CD4-positive, CD25-positive, alpha-beta regulatory T cell (primary cell): ENCODE measurements at places on chromosomes 6 and 20.
A peak's percentile ranks its signal among the peaks of the same experiment; 100 is the strongest.

DNA sequence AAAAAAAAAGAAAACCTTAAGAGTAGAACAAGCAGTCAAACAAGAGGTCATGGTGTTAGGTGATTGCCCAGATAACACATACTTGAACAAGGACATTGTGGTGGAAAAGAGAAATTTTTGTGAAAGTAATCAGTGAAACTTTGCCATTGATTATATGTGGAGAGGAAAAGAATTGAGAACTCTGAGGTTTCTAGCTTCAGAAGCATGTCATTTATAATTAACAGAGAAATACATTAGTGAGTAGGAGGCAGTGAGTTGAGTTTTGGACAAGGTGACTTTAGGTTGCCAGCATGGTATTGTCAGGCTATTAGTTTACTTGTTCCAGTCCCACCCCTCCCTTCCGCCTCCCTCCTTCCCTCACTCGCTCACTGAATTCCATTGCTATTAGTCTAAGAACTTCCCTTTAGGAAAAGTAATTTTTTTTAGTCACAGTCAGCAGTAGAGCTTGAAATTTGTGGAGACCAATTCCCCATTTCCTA is 17.2 kb downstream of the TAB2 start:
- H3K4me1 ChIP-seq: peaks cover 98% of the 10 kb centered on the region
- peak overlapping the region; percentile 26 for H3K27ac ChIP-seq
- no peak for DNase-seq
- no peaks in the 10 kb centered on the region for H3K36me3 ChIP-seq

DNA sequence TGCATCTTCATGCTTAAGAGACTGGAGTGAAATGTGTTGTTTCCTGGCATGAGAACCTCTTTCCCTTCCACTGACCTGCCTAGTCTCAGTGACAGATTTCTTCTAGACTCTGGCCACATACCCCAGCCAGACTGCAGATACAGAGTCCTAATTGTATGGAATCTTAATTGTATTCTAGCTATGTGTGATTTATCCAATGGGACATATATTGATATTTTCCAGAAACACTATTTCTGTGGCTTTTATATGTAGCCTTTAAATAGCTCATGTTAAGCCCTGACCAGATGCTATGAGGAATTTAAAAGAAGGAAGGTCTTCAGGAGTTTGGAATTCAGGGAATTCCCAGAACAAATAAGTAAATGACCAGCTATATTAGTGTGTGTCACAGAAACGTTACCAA is 99.0 kb downstream of the FIG4 start:
- no peak overlapping the region for H3K27ac ChIP-seq
- no peaks in the 10 kb centered on the region for H3K27me3 ChIP-seq
- no peak for DNase-seq
- peaks cover 28% of the 10 kb centered on the region for H3K36me3 ChIP-seq
- H3K4me3 ChIP-seq: no peak overlapping the region

GRCh38 chr20:61385296-61385695 is 133.2 kb downstream of the CDH4 start:
- no peaks in the 10 kb centered on the region for H3K36me3 ChIP-seq
- no peaks in the 10 kb centered on the region for H3K27me3 ChIP-seq
- no peaks in the 10 kb centered on the region for H3K4me1 ChIP-seq
- no peak overlapping the region for H3K27ac ChIP-seq
- DNase-seq: no peak

GRCh38 chr20:14566505-14566904 is 229.1 kb upstream of the FLRT3 start:
- H3K36me3 ChIP-seq: no peaks in the 10 kb centered on the region
- DNase-seq: no peak
- no peak overlapping the region for H3K27ac ChIP-seq
- H3K27me3 ChIP-seq: no peaks in the 10 kb centered on the region

- DNase-seq: no peak
- no peaks in the 10 kb centered on the region for H3K27me3 ChIP-seq
- no peaks in the 10 kb centered on the region for H3K4me1 ChIP-seq
- H3K36me3 ChIP-seq: no peaks in the 10 kb centered on the region
- H3K27ac ChIP-seq: no peak overlapping the region
Observed at GRCh38 chr6:40302856-40303454, 284.2 kb downstream of the LRFN2 start.

- no peaks in the 10 kb centered on the region for H3K36me3 ChIP-seq
- DNase-seq: no peak
- no peaks in the 10 kb centered on the region for H3K27me3 ChIP-seq
Observed at GRCh38 chr20:22387452-22387851, 196.9 kb downstream of the FOXA2 start.

- H3K27me3 ChIP-seq: no peaks in the 10 kb centered on the region
- no peak for DNase-seq
- H3K27ac ChIP-seq: no peak overlapping the region
- H3K4me3 ChIP-seq: no peak overlapping the region
- H3K4me1 ChIP-seq: no peaks in the 10 kb centered on the region
Observed at GRCh38 chr20:25318471-25319240, 70.8 kb downstream of the PYGB start.

DNA sequence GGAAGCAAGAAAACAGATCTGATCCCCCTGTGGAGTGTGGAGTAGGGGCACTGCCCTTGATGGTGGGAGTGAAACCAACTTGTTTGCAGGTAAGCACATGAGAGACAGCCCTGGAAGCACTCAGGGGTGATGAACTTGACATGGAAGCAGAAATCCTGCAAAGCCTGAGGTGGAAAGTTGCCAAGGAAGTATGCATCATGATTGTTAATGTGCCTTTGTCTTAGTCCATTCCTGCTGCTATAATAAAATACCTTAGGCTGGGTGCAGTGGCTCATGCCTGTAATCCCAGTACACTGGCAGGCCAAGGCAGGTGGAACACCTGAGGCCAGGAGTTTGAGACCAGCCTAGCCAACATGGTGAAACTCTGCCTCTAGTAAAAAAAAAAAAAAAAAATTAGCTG is 40.2 kb upstream of the IFNGR1 start:
- H3K4me1 ChIP-seq: no peaks in the 10 kb centered on the region
- H3K27me3 ChIP-seq: peaks cover 9% of the 10 kb centered on the region
- no peak overlapping the region for H3K27ac ChIP-seq
- DNase-seq: no peak

DNA sequence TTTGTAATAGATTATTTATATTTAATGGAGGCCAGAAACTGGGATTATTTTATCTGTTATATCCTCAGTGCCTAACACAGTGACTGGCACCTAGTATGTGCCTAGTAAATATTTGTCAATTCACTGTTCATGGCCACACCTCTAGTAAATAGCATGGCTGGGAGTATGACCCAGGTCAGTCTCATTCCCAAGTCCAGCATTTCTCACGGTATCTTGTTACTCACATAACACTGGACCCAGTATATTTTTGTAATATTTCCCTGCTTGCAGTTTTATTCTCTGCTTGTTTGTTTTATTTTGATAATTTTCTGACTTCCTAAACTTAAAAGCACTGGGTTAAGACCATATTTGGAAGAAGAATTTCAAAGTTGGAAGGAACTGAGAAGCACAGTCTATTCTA is 47.7 kb downstream of the CTNNBL1 start:
- no peak for DNase-seq
- no peak overlapping the region for H3K4me3 ChIP-seq
- H3K36me3 ChIP-seq: peaks cover 39% of the 10 kb centered on the region
- H3K27me3 ChIP-seq: no peaks in the 10 kb centered on the region
- H3K4me1 ChIP-seq: no peaks in the 10 kb centered on the region

DNA sequence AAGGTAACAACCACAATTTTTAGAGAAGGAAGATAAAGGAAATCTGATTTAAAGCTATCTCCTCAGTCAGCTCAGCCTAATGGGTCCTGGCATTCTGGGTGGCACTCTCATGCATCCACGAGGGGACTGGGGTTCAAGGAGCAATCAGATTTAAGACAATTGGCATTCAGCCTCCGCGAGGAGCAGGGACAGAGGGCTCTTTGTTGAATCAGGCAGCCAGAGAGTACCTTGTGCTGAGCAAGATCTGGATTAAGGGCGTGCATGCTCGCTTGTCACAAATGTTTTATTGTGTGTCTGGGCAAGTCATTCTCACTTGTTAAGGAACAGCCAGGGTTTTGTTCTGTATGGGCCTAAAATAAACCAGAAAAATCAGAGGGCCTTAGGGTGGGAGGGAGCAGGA is 475.3 kb upstream of the NRSN1 start:
- H3K4me1 ChIP-seq: no peaks in the 10 kb centered on the region
- no peaks in the 10 kb centered on the region for H3K27me3 ChIP-seq
- no peak overlapping the region for H3K4me3 ChIP-seq
- DNase-seq: no peak

DNA sequence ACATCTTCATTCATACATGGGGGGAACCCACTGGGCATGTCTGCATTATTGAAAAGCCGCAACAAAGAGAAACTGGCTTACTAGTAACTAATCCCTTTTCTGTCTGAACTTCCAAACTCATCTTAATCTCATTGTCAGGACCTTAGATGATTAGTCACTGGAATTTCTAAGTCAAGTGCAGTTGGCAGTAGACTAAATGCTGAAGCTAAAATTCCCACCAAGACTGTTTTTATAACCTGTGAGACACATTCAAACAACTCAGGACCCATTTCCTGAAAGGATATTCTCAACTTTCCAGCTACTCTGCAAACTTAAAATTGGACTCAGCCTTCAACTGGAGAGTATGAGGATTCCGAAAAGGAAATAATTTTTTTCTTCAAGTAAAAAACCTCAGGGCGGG is 94.8 kb upstream of the SCAF8 start:
- H3K4me1 ChIP-seq: no peaks in the 10 kb centered on the region
- H3K27ac ChIP-seq: no peak overlapping the region
- H3K4me3 ChIP-seq: no peak overlapping the region
- H3K36me3 ChIP-seq: no peaks in the 10 kb centered on the region
- DNase-seq: no peak
- H3K27me3 ChIP-seq: no peaks in the 10 kb centered on the region

DNA sequence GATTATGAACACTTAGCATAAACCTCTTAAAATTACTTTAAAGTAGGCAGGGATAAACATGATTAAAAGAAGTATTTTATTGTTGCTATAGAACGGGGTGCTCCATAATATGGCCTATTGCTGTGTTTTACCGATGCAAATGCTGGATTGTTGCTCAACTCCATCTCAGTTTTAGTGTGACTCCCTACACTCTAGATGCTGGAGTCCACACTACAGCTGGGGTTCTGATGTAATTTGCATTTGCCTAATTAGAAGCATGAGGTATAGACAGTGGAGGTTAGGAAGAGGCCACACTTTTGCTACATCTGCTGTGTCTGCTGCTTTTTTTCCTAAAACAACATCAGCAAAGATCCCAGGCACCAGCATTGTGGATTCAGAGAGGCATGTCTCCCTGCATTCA is 6.7 kb upstream of the HMGN3 start:
- H3K4me3 ChIP-seq: no peak overlapping the region
- no peak overlapping the region for H3K27ac ChIP-seq
